ENCODE measurements at places on chromosomes 1 and 21.

GRCh38 chr1:59333626-59334277 lies 36.9 kb downstream of the FGGY start:
- H3K4me3 ChIP-seq, result no peak overlapping the region
- H3K27ac ChIP-seq, result no peak overlapping the region
- no peaks in the 10 kb centered on the region for H3K36me3 ChIP-seq
- DNase-seq, result no peak
- no peaks in the 10 kb centered on the region for H3K27me3 ChIP-seq

DNA sequence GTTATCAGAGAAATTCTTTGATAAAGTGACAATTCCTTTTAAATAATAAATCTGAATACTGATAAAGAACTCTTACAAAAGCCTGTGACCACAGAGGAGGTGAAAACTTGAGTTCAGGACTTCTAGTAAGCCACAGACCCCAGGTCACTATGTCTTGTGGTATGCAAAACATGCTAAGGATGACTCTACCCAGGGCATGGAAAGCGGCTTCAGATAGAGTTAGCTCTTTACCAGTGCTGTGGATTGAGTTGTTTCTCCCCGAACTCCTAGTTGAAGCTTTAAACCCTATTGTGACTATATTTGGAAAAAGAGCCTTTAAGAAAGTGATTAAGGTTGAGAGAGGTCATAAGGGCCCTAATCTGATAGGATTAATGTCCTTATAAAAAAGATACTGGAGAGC lies 42.3 kb downstream of the HLX start:
- no peaks in the 10 kb centered on the region for H3K4me1 ChIP-seq
- H3K4me3 ChIP-seq, result no peak overlapping the region
- no peaks in the 10 kb centered on the region for H3K27me3 ChIP-seq
- no peaks in the 10 kb centered on the region for H3K36me3 ChIP-seq
- no peak overlapping the region for H3K27ac ChIP-seq
- no peak for DNase-seq

DNA sequence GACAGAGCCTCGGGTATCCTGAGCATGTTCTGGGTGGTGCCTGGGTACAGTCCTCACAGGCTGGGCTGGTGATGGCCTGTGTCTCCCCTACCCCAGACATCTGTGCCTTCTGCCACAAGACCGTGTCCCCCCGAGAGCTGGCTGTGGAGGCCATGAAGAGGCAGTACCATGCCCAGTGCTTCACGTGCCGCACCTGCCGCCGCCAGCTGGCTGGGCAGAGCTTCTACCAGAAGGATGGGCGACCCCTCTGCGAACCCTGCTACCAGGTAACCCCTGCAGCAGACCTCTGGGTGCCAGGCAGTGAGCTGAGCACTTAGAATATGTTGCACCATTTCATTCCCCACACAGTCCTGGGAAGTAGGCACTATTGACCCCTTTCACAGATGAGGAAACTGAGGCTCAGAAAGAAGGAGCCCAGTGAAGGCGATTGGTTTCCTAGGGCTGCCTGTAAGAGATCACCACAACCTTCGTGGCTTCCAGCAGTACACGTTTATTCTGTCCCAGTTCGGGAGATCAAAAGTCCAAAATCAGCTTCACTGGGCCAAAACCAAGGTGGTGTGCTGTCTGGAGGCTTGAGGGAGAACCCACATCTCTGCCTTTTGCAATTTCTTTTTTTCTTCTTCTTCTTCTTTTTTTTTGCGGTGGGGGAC lies 11.8 kb downstream of the FBLIM1 start:
- peaks cover 10% of the 10 kb centered on the region for H3K4me1 ChIP-seq
- no peak overlapping the region for H3K4me3 ChIP-seq
- no peak overlapping the region for H3K27ac ChIP-seq
- H3K36me3 ChIP-seq, result no peaks in the 10 kb centered on the region
- no peak for DNase-seq
- peaks cover 27% of the 10 kb centered on the region for H3K27me3 ChIP-seq

GRCh38 chr1:82269431-82269830 lies 468.7 kb downstream of the ADGRL2 start:
- no peaks in the 10 kb centered on the region for H3K27me3 ChIP-seq
- H3K27ac ChIP-seq, result no peak overlapping the region
- no peak overlapping the region for H3K4me3 ChIP-seq
- no peaks in the 10 kb centered on the region for H3K4me1 ChIP-seq

GRCh38 chr1:39539252-39539790 lies 37.3 kb downstream of the PABPC4 start:
- no peaks in the 10 kb centered on the region for H3K36me3 ChIP-seq
- H3K4me3 ChIP-seq, result no peak overlapping the region
- H3K27ac ChIP-seq, result no peak overlapping the region
- no peaks in the 10 kb centered on the region for H3K4me1 ChIP-seq

GRCh38 chr1:172388490-172388889 lies 32.0 kb upstream of the C1orf105 start:
- no peaks in the 10 kb centered on the region for H3K36me3 ChIP-seq
- H3K4me1 ChIP-seq, result no peaks in the 10 kb centered on the region
- peaks cover 23% of the 10 kb centered on the region for H3K27me3 ChIP-seq
- no peak for DNase-seq
- H3K27ac ChIP-seq, result no peak overlapping the region
- no peak overlapping the region for H3K4me3 ChIP-seq

- H3K27ac ChIP-seq, result no peak overlapping the region
- no peak for DNase-seq
- peaks cover 18% of the 10 kb centered on the region for H3K27me3 ChIP-seq
- H3K4me1 ChIP-seq, result peaks cover 7% of the 10 kb centered on the region
- H3K36me3 ChIP-seq, result no peaks in the 10 kb centered on the region
Observed at GRCh38 chr1:115340879-115341278, 2.8 kb upstream of the NGF start.

- peaks cover 32% of the 10 kb centered on the region for H3K4me1 ChIP-seq
- H3K27me3 ChIP-seq, result no peaks in the 10 kb centered on the region
- peaks cover 69% of the 10 kb centered on the region for H3K36me3 ChIP-seq
- H3K4me3 ChIP-seq, result peak overlapping the region; percentile 99
Observed at GRCh38 chr1:153945131-153945794, 1.3 kb downstream of the DENND4B start.

DNA sequence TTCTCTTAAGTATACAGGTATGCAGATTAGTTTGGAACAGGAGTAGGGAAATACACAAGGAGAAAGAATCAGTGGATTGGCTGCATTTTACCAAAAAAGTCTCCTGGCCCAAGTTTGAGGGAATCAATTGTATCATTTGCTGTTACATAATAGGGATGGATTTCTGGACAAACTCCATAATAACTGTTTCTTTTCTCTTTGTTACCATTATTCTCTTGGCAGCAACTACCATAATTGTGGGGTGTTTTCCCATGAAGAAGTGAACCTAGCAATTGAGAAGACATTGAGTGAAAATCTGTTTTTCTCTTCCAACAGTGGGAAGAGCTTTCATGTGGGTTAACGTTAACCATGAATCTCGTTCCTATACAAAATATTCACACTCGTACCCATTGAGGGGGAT lies 46.4 kb upstream of the DPT start:
- no peaks in the 10 kb centered on the region for H3K27me3 ChIP-seq
- H3K4me3 ChIP-seq, result no peak overlapping the region
- no peak overlapping the region for H3K27ac ChIP-seq
- H3K4me1 ChIP-seq, result no peaks in the 10 kb centered on the region

DNA sequence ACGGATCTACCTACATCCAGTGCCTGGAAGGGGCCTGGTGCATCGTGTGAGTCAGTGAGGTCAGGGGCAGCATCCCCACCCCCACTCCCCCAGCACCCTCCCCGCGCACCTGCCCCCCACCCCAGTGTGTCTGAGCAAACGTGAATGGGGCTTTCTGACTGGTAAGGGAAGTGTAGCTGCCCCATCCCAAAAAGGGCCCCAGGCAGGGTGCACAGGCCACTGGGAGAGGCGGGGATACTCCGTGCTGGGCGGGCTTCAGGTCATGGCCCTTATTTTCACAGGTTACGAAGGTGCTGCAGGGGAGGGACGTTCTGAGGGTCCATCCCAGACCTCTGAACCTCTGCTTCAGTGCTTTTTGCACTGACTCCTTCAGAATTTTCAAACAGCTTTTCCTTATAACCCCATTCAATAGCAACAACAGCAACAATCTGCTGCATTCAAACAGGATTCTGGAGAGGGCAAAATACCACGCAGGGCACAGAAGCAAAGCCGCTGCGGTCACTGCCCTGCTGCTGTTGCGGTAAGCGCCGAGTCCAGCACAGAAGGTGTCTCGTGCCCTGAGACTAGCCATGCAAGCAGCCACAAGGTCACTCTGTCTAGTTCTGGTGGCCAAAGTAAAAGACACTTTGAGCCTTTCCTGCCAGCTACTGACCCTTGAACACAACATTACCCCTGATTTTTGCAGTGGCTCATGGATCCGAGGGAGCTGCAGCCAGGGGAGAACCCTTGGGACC lies 10.3 kb downstream of the TTC34 start:
- H3K4me3 ChIP-seq, result no peak overlapping the region
- no peak for DNase-seq
- no peak overlapping the region for H3K27ac ChIP-seq

- no peak for DNase-seq
- no peaks in the 10 kb centered on the region for H3K27me3 ChIP-seq
- H3K4me3 ChIP-seq, result no peak overlapping the region
- no peaks in the 10 kb centered on the region for H3K4me1 ChIP-seq
- no peaks in the 10 kb centered on the region for H3K36me3 ChIP-seq
Observed at GRCh38 chr1:60470246-60470645, 396.7 kb upstream of the C1orf87 start.

Data from K562 (cell line).